Stimulated activated CD4-positive, alpha-beta T cell treated with anti-CD3 and anti-CD28 coated beads, Interleukin-2, amount 100 ng/mL, for 4 hours (primary cell): ENCODE measurements at places on chromosomes 5 and 9.

DNA sequence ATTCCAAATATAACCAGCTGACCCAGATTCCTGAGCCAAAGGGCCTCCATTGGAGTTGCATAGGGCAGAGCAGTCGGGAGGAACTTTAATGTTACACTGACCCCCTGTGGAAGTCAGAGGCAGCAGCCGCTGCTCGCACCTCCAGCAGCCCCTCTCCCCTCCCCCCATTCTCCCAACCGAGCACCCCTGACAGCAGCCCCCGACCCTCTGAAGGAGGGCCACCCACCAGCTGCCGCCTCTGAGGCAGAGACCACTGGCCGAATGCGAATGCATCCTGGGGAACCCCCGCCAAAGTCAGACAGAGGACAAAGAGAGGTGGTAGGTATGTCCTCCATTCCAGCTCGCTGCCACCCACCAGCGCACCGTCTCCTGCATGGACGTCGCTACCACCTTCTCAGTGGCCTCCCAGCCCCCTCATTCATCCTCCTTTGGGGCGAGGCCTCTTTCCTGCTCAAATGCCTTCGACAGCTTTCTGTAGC lies 231.0 kb downstream of the CDK5RAP2 start:
- DNase-seq: no peak

- DNase-seq: no peak
Observed at GRCh38 chr9:129393064-129393463, 215.0 kb upstream of the IER5L start.

- no peak for DNase-seq
Observed at GRCh38 chr5:37717613-37718431, 122.0 kb downstream of the GDNF start.

GRCh38 chr9:77943057-77943456 lies 88.6 kb downstream of the GNAQ start:
- no peak for DNase-seq

GRCh38 chr9:33166231-33167083 lies 679 bp downstream of the B4GALT1 start:
- no peak for DNase-seq

DNA sequence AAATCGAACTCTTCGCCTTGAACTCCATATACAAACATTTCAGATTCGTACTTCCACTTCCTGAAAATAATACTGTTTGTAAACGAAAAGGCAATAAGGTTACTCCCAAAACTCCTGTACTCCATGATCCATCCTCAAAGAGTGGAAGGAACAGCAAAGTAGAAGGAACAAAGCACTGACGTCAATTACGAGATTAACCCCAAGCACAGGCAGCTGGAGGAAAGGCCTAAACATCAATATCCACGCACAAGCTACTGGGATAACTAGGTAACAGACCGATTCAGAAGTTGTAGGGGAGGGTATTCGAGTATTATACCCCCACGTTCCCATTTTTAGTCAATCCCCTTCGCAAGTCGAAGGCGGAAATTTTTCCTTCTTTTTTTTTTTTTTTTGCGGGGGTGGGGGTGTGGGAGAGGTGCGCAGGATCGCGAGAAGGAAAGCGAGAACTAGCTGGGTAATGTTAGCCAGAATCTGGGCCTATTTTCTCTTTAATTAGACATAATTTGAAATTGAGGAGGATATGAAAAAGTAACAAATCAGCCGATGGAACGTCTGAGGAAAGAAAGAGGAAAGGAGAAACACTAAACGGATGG lies 909 bp downstream of the AFF4 start:
- DNase-seq: no peak

GRCh38 chr9:34070606-34071324 lies 22.1 kb upstream of the UBAP2 start:
- no peak for DNase-seq

DNA sequence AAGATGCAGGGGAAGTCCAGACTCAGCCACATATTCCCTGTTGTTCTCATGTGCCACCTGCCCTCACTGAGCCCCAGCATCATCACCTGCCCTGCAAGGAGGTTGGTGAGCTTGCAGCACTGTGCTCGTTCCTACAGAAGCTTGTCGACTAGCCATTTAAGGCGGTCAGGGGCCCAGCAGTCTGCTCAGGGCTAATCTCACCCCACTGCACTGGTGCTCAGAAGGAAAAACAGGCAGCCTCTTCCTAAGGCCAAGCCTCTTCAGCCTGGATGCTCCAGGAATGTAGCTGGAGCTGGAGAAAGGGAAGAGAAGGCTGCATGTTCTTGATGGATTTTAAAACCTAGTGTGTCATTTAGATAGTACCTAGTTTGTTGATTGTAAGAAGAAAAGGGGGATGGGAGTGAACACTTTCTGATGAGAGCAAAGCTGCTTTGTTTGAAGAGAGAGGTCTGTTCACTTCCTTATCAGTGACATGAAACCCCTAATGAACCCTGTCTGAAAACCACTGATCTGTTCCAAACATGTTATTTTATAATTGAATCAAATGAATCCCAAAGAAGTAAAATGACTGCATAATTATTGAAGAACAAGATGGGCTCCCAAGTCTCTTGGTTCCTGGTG lies 10.6 kb upstream of the ASPN start:
- no peak for DNase-seq

GRCh38 chr5:35012796-35013195 lies 35.0 kb downstream of the AGXT2 start:
- DNase-seq: no peak

GRCh38 chr5:10596886-10597451 lies 33.1 kb downstream of the ANKRD33B start:
- no peak for DNase-seq

GRCh38 chr9:23823986-23824829 lies 1.8 kb downstream of the ELAVL2 start:
- DNase-seq: no peak

- no peak for DNase-seq
Observed at GRCh38 chr9:125505988-125506438, 201.0 kb downstream of the MAPKAP1 start.

DNA sequence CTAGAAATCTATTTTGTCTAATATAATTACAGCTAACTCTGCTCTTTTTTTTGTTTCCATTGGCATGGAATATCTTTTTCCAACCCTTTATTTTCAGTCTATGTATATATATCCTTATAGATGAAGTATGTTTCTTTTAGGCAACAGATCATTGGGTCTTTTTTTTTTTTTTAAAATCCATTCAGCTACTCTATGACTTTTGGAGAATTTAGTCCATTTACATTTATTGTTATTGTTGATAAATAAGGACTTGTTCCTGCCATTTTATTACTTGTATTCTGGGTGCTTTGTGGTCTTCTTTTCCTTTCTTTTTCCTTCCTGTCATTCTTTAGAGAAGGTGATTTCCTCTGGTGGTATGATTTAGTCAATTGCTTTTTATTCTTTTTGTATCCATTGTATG lies 296.8 kb downstream of the SMARCA2 start:
- DNase-seq: no peak

GRCh38 chr9:37503736-37504135 lies 18.0 kb downstream of the POLR1E start:
- DNase-seq: no peak

GRCh38 chr9:22208846-22209585 lies 199.9 kb upstream of the CDKN2B start:
- no peak for DNase-seq

DNA sequence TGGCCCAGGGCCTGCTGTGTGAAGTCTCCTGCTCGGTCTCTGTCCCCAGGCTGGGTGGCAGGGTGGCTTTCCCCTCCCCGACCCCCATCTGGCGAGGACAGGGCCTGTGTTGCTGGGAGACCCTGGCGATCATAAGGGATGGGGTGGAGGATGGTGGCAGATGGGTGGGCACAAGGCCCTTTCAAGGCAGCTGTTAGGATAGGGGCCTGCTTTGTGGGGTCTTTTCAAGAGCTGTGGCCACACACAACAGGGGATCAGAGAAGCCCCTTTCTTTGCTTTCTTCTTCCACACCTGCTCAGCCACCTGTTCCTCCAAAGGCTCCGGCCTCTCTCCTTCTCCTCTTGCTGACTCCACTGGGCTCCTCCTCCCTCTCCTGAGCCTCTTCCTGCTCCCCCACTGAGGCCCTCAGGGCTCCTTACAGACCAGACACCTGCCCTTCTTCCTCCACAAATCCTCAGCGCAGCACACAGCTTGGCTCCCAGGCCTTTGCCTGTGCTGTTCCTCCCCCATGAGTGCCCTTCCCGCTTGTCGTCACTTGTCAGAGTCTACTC lies 15.0 kb upstream of the NEURL1B start:
- DNase-seq: no peak

GRCh38 chr5:69288688-69289087 lies 43.9 kb downstream of the CCDC125 start:
- no peak for DNase-seq

- DNase-seq: no peak
Observed at GRCh38 chr5:58262226-58262625, 197.7 kb downstream of the PLK2 start.

- DNase-seq: no peak
Observed at GRCh38 chr5:4639946-4640345, 500.2 kb upstream of the ADAMTS16 start.

DNA sequence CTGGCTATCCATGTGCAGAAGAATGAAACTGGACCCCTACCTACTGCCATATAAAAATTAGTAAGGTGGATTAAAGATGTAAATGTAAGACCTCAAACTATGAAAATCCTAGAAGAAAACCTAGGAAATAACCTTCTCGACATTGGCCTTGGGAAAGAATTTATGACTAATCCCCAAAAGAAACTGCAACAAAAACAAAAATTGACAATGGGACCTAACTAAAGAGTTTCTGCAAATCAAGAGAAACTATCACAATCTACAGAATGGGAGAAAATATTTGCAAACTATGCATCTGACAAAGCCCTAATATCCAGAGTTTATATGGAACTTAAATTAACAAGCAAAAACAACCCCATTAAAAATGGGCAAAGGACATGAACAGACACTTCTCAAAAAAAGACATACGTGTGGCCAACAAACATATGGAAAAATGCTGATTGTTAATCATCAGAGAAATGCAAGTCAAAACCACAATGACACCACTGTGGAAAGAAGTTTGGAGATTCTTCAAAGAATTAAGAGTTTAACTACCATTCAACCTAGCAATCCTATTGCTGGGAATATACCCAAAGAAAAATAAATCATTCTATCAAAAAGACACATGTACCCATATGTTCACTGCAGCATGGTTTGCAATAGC lies 98.5 kb downstream of the NR3C1 start:
- DNase-seq: no peak

- no peak for DNase-seq
Observed at GRCh38 chr9:93827545-93828330, 127.4 kb downstream of the BARX1 start.

- DNase-seq: no peak
Observed at GRCh38 chr5:22835686-22836085, 17.5 kb downstream of the CDH12 start.

DNA sequence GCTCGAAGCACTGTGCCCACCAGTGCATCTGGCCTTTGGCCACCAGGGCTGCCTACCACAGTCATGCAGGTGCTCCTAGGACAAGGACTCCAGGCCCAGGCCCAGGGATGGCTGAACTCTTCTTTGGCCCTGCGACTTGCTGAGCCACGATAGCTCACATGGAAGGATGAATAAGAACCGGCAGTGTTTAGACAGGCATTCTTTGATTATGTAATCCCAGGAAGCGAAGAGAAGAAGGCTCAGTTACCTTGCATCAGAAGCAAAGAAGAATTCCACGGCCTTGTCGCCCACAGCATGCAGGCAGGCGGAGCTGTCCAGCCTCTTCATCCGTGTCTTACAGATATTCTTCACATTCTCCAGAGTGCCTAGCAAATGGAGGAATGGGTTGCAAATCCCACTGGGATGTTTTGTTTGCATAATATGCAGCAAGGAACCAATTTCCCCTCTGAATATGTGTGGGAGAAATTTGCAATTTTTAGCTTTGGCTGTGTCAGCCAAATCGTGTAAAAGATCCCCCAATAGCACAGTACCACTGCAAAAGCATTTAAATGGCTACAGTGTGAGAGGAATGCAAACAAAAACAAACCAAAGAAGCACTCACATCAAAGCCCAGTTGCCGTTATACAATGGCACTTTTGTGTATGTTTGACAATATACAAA lies 29.1 kb downstream of the GFPT2 start:
- no peak for DNase-seq

- DNase-seq: no peak
Observed at GRCh38 chr9:103816146-103816545, 278.0 kb upstream of the SMC2 start.

DNA sequence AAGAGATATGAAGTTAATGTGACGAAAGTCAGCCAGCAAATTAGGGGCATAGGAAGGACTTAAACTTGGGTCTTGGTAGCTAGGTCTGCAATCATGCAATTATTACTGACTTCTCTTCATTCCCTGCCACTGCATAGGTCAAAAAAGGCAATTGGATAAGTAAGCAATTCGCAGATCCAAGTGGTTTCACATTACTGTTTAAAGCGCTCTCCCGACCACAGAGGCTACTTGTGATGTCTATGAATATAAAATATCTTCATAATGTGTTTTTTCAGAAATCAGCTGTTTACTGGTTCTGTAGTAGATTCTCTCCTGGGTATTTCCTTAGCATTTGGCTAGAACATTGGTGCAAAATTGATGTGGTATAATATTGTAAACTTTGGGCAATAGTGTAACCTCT lies 174.7 kb upstream of the PTGER4 start:
- no peak for DNase-seq

- DNase-seq: no peak
Observed at GRCh38 chr5:150146862-150147601, 8.6 kb downstream of the PDGFRB start.

DNA sequence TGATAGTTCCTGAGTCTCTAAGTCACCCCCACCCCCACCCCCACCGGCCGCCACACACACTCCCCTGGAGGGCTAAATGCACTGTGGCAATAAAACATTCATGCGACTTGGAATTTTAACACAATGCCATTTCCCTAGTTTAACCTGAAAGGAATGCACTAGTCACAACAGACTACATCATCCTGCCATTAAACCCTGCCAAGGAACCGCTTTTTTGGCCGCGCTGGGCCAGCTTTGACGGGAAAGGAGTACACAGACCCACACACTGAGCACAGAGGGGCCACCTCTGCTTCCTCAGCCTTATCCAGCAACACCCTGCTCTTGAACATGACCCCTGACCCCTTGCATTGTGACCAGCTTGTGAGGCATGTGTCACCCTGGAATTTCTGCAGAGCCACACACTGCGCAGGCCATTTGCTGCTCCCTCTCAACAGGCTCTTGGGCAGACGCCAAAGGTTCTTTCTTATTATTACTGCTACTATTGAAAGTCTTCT lies 165.3 kb downstream of the BNC2 start:
- DNase-seq: no peak

DNA sequence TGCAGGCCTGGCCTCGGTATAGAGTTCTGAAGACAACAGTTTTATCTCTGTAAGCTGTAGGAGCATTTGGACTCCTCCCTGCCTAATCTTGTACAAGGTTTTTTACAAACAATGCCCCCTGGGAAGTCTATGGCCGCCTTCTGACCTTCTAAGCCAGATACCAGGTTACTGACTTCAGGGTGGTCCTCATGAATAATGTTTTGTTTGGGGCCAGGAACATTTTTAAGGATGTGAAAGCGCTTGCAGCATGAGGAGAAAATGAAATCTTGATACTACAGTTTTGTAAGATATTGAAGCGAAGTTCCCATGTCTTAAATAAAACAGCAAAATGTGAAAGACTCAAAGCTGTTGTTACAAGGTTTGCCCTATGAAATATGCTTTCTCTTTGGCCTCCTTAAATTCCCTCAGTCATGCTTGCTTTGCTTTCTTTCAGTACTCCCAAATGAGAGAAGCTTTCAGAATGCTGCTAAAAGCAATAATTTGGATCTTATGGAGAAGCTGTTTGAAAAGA lies 5.2 kb downstream of the ANKDD1B start:
- no peak for DNase-seq

- no peak for DNase-seq
Observed at GRCh38 chr9:114060711-114061110, 17.4 kb downstream of the AMBP start.

- peak; percentile 17 for DNase-seq
Observed at GRCh38 chr9:37650873-37651768, at the start of gene FRMPD1. Gene FRMPD1, plus strand, starts transcription at chr9:37650954. Its CDS starts 41,688 bp downstream, at chr9:37692642.
